ENCODE measurements at places on chromosomes 13 and 19.

DNA sequence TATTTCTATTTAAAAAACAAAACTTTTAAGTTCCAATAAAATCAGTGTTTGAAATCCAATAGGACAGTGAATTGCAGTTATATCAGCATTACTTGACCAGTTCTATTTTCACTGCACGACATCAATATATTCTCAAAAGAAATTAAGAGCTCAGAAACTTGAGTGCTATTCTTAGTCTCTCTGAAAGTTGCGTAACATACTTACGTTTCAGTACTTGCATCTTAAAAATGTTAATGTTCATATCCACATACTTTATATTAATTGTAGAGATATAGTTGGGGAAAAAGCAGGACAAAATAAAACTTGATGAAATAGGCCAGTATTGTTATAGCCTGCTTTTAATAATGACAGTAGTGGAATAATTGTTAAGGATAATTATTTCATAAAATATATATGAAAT is 720.5 kb upstream of the PCDH9 start:
- DNase-seq = no peak

GRCh38 chr13:94799299-94799698 is 87.0 kb upstream of the SOX21 start:
- DNase-seq = no peak

DNA sequence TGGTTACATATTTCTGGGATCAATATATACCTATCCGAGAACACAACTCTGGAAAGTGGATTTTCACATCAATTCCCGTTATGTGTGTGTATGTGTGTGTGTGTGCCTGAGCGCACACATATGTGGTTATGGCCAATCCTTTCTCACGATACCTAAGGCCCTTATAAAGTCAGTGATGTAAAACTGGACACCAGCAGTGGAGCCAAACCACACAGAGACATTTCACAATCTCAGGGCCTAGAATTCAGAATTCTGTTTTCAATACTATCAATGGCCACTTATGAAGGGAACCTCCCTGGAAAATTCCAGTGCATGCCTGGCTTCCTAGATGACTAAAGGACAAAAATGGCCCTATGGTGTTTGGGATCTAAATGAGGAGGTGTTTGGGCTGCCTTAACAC is 187.3 kb upstream of the UBL3 start:
- peak; percentile 58 for DNase-seq

DNA sequence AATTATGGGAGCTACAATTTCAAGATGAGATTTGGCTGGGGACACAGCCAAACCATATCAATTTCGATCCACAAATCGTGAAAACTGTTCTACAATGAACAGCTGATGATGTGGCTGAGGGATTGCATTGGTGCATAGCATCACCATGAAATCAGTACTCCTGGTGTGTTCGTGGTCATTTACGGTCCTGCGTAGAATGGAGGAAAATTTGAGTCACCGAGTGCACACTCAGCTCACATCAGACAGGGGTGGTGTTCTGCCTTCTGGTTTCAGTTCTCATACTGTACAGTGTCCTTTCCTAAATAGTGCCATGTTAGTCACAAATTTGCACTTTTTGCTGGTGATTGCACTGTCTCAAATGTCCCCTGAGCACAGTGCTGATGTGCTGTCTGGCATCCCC is 39.2 kb downstream of the MYH14 start:
- no peak for DNase-seq

- DNase-seq = no peak
Observed at GRCh38 chr19:41913538-41914423, 14.5 kb downstream of the ERFL start.

DNA sequence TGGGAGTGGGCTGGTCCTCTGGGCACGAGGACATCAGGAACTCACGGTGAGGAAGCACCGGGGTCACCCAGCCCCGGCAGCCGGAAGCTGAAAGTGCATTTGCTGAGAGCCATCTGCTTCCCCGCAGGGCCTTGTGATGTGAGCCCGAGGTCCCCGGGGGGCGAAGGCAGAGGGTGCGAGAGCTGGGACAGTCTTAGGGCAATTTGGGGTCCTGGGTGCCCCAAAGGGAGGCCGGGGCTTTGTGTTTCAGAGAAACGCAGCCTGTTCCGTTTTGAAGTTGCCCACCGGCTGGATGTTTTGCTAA is 4.8 kb downstream of the F2RL3 start:
- DNase-seq = no peak

- no peak for DNase-seq
Observed at GRCh38 chr19:3625996-3626472, 556 bp downstream of the CACTIN start.

GRCh38 chr13:41565216-41565615 is 107.9 kb downstream of the RGCC start:
- peak; percentile 96 for DNase-seq

GRCh38 chr13:46641274-46642081 is 88.5 kb downstream of the LRCH1 start:
- no peak for DNase-seq

GRCh38 chr19:4695224-4695731 is 25.1 kb upstream of the MYDGF start:
- DNase-seq = no peak

DNA sequence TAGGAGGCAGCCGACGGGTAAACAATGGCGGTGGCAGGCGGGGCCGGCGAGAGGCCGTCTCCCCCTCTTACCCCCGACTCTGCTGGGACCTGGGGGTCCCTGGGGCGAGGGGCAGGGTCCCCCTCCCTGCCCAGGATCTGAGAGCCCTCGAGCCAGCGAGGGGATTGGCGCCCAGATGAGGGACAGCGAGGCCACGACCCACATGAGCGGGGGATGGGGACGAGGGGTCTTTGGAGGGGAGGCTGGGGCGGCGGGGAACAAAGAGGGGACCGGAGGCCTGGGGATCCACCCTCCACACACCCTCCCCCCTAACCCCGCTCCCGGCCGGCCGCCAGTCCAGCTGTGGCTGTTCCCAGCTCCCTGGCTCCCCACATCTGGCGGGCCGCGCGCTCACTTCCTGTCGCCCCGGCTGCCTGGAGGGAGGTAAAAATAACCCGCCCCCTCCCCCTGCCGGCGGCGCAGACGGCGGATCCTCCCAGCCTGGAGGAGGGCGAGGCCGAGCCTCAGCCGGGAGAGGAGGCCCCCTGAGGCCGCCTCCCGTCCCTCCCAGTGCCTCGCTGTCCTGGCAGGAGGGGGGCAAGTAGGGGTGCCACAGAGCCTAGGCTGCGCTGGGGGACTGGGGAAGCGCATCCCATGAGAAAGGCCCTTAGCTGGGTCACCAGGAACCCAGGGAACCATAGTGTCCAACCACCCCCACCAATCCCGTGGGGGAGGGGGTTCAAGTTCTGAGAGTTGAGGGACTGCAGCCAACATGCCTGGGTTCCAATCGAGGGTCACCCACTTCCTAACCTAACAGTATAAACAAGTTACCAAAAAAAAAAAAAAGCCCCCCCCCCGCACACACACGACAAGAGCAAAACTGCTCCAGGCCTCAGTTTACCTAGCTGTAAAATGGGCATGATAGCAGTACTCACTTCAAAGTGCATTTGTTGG is 29.3 kb upstream of the NANOS3 start:
- peak; percentile 94 for DNase-seq

DNA sequence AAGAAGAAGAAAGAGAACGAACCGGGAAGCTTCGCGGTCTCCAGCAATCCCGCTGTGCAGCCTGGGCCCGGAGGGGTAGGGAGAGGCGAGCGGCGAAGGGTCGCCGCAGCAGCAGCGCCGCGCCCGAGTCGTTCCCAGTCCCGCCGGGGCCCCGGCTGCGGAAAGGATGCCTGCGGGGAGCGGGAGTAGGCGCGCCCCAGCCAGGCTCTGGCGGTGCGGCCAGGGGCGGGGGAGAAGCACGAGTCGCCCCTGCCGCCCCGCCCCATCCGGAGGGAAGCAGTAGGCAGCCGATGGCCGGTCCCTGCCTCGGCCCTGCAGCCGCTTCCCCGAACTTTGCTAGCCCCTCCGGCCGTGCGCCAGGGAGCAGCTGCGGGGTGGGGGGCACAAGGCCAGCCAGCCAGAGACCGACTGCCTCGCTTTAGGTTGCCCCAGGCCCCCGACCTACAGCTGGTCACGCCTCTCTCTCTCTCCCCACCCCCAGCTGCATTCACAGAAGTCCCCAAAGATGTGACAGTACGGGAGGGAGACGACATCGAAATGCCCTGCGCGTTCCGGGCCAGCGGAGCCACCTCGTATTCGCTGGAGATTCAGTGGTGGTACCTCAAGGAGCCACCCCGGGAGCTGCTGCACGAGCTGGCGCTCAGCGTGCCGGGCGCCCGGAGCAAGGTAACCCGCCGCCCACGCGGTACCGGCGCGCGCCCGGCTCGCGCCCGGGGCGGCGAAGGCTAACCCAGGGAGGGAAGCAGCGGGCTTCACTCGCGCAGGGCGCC is 1.1 kb downstream of the VSTM2B start:
- no peak for DNase-seq

DNA sequence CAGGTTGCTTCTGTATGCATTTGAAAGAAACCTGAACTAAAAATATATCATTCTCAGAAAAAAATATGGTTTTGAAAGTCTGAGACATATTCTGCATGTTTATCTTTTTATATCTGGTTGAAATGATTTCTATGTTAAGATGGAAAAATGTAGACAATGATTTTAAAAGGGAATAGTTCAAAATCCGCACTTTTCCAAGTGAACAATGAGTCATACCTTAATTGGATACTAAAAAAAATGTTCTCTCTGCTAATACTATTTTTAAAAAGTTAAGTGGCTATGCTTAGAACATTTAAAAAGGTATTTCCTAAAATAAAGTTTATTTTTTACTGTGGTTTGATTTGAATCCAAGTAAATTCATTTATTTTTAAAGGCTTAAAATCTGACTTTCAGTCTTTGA is 801.4 kb downstream of the SLITRK6 start:
- no peak for DNase-seq

GRCh38 chr13:106275446-106276032 is 259.9 kb downstream of the EFNB2 start:
- DNase-seq = no peak

GRCh38 chr13:45468635-45469034 is 3.9 kb downstream of the COG3 start:
- DNase-seq = no peak

DNA sequence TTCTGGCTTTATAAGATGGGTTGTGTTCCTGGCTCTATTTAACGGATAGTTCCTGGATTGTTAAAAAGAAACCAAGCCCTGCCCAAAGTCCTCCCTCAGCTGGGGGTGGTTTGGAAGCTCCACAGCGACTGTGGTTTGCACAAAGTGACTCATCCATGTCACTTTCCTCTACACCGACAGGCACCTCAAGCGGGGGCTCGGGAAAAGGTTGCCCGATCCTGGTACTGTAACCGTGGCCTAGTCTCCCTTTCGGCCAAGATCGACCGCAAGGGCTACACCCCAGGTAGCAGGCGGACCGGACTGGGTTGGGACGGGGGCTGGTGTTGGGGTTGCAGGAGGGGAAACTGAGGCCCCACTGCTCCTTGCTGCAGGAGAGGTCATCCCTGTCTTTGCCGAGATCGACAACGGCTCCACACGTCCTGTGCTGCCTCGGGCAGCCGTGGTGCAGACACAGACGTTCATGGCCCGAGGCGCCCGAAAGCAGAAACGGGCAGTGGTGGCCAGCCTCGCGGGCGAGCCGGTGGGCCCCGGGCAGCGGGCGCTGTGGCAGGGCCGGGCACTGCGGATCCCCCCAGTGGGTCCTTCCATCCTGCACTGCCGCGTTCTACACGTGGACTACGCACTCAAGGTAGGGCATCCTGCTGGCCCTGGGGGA is 1.6 kb downstream of the ARRDC2 start:
- DNase-seq = peak; percentile 15

DNA sequence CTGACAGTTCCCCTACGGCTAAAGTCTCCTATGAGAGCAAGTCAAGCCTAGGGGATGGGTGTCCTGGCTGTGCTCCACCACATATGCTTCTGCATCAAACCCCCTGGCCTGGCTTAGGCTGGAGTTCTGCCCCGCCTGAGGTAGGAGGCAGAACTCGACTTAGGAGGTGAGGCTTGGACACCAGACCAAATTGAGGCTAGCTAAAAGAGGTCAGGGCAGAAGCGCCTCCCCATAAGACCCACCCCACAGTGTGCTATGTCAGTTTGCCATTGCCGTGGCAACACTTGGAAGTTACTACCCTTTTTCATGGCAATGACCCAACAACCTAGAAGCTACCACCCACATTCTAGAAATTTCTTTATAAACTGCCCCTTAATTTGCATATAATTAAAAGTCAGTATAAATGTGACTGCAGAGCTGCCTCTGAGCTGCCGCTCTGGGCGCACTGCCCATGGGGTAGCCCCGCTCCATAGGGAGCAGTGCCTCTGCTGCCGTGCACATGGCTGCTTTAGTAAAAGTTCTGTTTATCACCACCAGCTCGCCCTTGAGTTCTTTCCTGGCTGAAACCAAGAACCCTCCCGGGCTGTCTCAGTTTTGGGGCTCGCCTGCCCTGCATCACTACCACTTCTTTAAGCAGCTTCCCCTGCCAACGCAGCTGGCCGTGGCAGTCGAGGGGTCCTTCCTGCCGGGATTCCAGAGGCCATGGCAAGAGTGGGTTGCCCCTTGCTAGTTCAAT is 20.2 kb downstream of the AP1M1 start:
- no peak for DNase-seq

GRCh38 chr13:82506805-82507414 is 1375.4 kb downstream of the SLITRK1 start:
- DNase-seq = no peak

GRCh38 chr13:66640231-66640630 is 589.9 kb downstream of the PCDH9 start:
- no peak for DNase-seq

DNA sequence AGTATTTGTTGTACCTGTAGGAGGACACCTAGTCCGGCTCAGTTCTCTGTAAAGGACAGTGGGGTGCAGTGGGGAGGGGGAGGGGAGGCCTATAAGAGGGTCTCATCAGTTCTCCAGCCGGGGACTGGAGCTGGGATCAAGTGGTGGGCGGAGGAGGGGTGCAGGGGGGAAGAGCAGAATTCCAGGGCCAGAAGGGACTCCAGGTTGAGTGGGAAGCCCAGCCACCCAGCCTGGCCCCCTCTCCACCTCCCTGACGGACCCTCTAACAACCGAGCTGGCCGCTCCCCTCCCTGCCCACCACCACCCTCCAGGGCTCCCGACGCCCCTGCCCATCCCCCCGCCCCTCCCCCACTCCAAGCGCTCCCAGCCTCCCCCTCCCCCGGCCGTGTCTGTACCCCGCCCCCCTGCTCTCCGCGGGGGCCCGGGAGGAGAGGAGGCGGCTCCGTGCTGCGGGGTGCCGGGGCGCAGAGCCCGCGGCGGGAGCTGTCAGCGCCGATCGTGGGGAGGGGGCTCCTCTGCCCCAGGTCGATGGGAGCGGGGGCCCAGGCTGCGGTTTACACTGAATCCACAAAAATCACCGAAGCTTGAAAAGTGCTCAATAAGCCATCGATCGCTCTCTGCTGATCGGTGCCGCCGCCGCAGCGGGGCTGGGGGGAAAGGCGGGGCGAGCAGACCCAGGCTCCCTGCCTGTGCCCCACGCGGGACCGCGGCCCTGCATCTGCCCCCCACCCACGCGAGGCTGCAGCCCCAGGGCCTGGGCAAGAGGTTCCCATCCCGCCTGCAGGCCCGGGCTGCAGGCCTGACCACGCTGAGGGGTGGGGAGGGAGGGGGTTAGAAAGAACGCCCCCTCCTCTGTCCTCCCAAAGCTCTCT is 34.6 kb upstream of the ONECUT3 start:
- no peak for DNase-seq
